Thoracic aorta endothelial cell (primary cell): ENCODE measurements at places on chromosomes 13 and 19. TPM values are rescaled to one million over a fixed set of nuclear protein-coding genes. Genes with fewer than 3 reads are reported as not detected.

The CEACAM3 gene
- not detected in 2 replicates for total RNA-seq

The KASH5 gene
- not detected in 2 replicates for total RNA-seq

The IL11 gene
- not detected in 2 replicates for total RNA-seq

The ZNF69 gene
- total RNA-seq: 1.4 and 6.8 TPM in 2 replicates

The EXOC3L2 gene
- total RNA-seq: 1.2 and 1.7 TPM in 2 replicates

The TSSK6 gene
- total RNA-seq: 0.57 and 1.1 TPM in 2 replicates

The CRTC1 gene
- 1.2 and 1.9 TPM in 2 replicates for total RNA-seq
